Effector memory CD4-positive, alpha-beta T cell (primary cell): ENCODE measurements at places on chromosomes 5 and 9.

GRCh38 chr9:26326563-26326962, 566.0 kb downstream of the CAAP1 start:
- no peak for DNase-seq

- DNase-seq = no peak
These were observed 55.2 kb downstream of the EXD3 start for GRCh38 chr9:137367506-137368430.

- no peak for DNase-seq
These were observed 47.7 kb downstream of the UGCG start for GRCh38 chr9:111944241-111944866.

GRCh38 chr5:77981820-77982219, 205.7 kb upstream of the TBCA start:
- no peak for DNase-seq

GRCh38 chr9:6877671-6878161, 119.9 kb downstream of the KDM4C start:
- DNase-seq = no peak

DNA sequence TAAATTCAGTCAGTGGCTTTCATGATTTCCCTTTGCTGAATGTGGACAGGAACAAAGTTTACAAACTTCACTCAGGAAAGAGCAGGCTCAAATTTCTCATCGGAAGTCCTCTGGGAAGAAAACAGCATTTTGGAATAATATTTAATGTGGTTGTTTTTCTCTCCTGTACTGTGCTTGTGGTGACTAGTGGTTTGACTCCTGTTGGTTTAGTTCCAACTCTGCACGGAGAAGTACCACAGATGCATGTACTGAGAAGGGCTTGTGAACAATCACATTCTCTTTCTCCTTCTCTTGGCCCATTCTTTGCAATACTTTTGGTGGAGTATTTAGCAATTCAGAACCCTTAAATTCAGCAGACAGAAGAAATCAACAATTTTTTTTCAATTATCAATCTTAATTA, 13.3 kb downstream of the MPDZ start:
- no peak for DNase-seq

DNA sequence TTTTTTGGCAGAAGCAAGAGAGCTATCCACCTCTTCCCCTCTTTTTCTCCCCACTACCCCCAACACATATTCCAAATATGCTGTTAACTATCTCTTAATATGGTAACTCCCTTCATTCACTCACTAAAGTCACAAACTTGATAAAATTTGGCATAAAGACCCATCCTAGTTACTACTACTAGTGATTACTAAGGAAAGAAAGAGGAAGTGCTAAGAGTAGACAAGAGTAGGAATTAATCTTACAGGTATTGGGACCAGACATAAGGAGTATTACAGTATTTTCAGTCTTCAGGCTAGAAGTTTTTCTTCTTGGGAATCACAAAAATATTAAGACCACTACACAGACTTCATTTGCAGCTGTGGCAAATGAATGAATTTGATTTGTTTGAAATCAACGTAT, 2.2 kb downstream of the ADAMTS6 start:
- no peak for DNase-seq
